Activated naive CD4-positive, alpha-beta T cell treated with Interleukin-2 at 50 U/mL for 16 hours (primary cell): ENCODE measurements at places on chromosomes 2 and 18.

DNA sequence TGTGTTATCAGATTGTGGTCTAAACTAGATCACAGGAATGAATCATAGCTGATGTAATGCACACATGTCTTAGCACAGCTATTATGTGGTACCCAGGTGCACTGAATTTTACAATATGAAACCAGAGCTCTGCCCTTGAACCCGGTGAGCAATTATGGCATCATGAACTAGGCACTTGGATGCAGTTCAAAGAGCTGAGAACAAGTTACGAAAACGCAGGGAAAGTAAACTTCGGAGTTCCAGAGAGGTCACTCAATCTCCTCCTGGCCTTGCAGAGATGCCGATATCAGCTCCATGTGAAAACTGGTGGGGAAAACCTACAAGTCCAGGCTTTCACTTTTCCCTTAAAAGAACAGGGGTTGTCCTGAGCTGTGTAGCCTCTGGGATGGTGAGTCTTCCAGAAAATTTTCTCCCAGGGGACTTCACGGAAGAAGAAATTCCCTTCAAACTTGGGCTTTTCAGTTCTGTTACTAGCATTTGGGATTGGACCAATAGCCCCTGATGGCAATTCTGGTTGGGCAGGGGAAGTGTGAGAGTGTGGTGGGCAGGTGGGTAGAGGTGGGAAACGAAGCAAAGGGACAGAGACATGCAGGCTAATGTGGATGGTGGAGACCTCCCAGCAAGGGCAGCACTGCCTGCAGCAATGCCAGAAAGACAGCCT, 71.1 kb upstream of the SH3BP4 start:
- no peak for DNase-seq

GRCh38 chr2:188345426-188345825, 53.8 kb downstream of the GULP1 start:
- DNase-seq: no peak

DNA sequence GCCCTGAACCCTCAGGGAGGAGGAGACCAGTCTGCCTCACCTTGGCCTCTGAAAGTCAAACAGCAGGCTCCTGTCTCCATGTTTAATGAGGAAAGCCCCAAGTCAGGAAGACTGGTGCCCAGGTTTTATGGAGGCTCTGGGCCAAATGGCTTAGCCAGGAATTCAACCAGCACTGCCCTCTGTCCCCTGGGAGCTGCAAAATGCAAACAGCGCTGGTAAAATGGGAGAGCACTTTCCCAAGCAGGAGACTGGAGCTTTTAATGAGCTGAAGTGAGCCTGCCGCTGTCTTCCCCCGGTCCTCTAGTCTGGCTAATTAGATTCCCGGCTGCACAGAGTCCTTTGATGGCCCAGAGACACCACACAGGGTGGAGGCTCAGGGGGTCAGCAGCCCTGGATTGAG, 276.0 kb upstream of the TRIB2 start:
- no peak for DNase-seq

DNA sequence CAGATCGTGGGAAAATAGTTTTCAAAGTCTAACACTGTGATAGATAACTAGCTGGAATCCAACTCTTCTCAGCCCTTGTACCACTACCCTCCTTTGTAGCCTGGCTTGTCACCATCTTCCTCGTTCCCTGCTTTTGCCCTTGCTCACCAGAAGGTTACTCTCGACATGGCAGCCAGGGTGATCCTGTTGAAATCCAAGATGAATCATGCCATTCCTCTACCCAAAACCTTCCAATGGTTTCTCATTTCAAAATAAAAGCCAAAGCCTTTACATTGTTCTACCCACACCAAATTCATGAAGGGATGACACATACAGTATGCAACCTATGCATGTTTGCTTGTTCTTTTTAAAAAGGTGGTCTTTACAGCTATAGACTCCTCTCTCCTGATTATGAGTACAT, 45.7 kb downstream of the STAT4 start:
- no peak for DNase-seq

- DNase-seq: no peak
These were observed 115.9 kb downstream of the UPP2 start for GRCh38 chr2:158217593-158217992.

DNA sequence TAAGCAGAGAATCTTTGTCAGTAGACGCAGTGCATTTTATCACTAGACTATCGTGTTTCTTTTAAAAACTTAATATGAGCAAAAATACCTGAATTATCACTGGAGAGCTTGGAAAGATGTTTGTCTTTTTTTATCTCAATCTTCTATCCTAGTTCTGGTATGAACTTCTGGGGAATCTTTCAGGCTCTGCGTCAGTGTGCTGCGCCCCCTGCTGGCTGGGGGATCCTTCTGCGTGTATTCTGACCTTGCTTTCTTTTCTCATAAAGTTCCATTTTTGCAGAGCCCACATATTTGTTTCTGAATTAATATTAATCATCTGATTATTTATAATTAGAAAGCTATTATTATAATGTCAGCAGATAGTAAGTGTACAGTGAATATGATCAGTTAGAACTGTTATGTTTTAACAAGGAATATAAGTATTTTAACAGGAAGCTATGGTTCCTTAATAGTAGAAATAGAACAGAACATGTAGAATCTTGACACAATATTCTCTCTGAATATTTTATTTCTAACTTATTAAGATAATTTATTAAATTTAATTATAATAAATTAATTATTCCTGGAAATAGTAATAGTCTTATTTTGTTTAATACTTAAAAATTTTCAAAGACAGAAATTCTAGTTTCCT, 945.0 kb upstream of the CRIM1 start:
- peak; percentile 33 for DNase-seq
